Stimulated activated CD4-positive, alpha-beta T cell treated with anti-CD3 and anti-CD28 coated beads, Interleukin-15, amount 100 ng/mL, for 24 hours (primary cell): ENCODE measurements at places on chromosomes 13 and 19.
A peak's percentile ranks its signal among the peaks of the same experiment; 100 is the strongest.

DNA sequence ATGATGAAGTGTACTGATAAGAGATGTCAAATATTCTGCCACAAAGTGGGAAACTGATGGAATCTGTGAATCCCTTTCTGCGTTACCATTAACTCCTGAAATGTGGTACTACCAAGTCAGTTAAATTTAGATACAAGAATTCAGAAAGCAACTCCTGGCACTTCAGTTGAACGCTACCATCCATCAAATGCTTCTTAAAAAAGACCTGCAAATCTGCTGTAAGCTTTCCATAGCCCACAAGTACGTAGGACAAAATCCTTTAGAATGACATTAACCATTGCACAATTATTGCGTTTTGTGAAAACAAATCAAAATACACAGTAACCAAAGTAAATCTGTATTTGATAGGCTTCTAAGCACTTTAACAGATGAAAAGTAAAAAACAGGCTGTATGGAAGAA, 5.4 kb downstream of the SMAD9 start:
- DNase-seq, result no peak

DNA sequence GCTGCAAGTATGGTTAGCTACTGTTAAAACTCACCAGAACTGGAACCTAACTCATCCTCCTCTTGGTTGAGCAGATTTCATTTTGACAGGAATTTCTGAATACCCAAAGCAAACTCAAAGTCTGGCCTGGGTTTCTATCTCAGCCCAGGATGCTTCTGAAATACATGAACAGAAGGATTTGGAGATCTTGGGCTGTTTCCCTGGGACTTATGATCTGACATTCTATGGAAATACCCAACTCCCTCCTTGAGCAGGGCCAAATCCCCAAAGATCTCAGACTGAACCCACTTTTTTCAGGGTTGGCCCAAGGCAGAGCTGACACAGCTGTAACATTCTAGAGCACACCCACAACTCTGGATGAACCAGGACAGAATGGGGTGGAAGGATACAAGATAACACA, 1.1 kb upstream of the ITM2B start:
- DNase-seq, result no peak

DNA sequence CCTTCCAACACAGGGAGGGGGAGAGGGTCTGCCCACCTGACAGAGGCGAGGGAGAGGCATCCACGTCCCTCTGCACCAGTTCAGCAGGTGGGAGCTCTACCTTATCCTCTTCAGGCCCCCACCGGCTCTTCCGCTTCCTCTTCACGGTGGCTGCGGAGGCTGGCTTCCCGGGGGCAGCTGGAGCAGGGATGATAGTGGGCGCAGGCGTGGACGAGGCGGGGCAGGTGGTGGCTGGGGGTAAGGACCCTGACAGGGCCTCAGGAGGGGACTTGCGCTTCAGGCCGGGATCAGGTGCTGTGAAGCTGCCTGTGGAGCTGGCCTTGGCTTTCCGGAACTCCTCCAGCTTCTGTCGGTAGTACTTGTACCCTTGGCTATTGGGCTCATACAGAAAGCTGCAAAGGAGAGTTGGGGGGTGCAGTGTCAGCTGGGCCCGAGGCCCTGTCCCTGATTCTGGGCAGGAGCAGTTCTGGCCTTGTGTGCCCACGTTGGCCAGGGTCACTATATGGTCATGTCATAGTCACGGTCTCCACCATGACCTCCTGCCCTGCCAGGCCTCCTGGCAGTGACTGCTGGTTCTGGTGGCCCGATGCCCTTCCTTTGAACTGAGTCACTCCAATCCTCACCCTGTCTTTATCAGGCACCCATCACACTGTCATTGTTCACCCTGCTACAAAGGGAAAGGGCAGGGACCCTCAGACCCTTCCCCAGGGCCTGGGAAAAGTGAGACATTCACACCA, 23.2 kb downstream of the SUGP1 start:
- no peak for DNase-seq

DNA sequence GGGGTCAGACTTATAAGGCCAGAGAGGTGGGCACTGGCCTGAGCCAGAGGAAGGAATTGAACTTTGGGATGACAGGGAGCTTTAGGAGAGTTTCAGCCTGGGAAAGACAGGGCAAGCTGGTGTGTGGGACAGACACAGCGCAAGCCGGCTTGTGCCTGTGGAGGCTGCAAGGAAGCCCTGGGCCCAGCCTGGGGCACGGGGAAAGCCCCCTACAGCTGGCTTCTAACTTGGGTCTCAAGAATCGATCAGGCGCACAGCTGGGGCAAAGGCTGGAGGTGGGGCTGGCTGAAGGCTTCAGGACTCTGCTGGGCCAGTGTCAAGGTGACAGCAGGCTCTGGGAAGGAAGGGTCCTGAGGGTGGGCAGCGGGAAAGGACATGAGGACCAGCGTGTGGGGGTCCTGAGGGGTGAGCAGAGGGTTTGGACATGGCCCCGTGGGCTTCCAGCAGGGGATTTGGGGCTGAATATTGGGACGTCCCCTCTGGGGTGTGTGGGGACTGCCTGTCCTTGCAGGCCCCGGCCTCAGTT, 3.0 kb downstream of the PTOV1 start:
- DNase-seq, result no peak

DNA sequence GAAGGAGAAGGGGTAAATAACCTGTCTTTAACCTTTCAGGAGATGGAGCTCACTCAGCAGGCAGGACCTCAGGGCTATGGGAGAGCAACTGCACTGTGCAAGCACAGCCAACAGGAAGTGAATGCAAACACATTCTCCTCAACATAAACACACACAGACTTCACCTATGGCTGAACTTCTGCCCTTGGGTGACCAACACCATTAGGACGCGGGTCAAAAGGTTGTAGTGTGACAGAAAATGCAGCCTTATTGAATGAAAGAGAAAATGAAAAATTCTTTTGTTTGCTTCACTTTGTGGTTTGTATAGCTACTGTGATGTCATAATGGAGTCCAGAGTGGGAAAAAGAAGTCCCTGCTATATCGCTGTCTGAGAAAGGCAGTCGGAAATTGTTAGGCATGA, 323.0 kb downstream of the NDFIP2 start:
- no peak for DNase-seq

DNA sequence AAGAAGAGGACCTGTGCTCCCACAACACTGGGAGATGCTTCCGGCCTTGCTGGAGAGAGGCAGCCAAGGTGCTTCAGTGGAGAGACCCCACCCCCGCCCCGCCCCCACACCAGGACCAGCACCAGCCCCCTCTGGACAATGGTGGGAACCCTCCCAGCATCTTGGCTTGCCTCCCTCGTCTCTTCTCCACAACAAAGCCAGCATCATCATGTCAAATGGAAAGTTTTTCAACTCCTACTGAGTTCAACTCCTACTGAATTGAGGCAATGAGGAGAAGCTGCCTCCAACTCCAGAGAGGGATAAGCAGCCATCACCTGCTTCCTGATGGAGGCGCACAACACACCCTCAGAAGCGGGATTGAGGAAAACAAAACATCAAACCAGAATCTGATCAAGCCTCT, 12.8 kb downstream of the DEDD2 start:
- no peak for DNase-seq

DNA sequence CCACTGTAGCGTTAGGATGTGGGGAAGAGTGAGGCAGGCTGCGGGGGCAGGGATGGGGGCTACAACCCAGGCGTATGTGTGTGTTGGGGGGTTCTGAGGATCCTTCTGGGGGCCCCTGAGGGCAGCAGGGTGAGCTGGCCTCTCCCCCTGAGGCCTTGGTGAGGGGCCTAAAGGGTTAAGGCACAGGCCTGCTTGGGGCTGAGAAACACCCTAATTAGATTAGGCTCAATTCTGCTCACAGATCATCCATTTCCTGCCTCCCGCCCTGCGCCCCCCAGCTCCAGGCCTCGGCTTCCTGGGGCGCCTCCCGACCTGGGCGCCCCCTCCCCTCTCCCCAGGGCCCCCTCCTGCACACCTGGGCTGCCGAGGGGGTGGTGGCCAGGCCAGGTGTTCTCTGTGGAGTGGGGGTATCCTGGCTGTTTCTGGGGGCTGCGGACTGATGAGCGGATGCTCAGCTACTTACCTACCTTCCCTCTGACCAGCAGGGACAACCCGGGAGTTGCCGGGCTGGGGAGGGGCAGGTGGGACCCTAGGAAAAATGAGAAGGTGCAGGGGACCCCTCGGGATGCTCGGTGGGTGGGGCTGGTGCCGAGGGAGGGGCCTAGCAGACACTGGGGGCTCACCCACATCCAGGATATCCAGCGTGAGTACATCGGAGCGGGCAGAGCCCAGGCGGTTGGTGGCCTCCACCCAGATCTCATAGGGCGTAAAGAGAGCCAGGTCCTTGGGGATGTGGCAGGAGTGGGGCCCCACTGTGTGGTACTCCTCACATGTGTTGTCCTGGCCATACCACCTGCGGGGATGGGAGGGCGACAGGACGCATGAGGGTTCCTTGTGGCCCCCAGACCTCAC, 8.6 kb downstream of the CRLF1 start:
- DNase-seq, result no peak

GRCh38 chr13:21076253-21076652, 14.9 kb upstream of the LATS2 start:
- peak; percentile 18 for DNase-seq

DNA sequence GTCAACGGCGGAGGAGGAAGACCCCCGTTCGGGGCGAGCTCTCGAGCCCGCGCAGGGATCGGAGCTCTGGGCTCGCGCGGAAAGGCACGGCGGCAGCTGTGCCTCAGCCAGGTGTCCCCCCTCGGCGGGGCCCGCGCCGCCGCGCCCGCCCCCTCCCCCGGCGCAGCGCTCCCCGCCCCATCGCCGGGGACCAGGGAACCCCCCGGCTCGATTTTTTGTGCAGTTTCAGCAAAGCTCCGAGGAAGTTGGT, 110.0 kb downstream of the KCNRG start:
- no peak for DNase-seq

GRCh38 chr19:4477034-4477801, 5.1 kb downstream of the HDGFL2 start:
- DNase-seq, result no peak

GRCh38 chr19:35135389-35135909, 590 bp upstream of the LGI4 start:
- DNase-seq, result peak; percentile 78

DNA sequence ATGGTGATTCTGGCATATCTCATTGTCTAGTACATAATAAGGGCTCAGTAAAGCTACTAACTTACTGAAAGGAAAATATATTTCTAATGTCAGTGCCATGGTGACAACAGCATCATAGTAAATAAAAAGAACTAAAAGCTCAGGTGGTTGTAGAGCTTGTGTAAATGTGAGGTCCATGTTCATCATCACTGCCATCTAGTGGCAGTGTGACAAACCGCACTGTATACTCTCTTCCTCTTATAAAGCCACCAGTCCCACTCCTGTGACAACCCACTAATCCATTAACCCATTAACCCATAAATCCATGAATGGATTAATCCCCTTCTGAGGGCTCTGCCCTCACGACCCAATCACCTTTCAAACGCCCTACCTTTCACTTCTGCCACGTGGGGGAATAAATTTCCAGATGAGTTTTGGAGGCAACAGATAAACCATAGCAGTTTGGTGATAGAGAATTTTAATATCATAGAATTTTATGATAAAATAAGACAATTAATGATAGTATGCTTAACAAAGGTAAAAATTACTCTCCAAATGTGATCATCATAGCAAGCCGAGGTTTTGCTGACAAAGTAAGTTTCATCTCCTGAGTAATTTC, 160.4 kb upstream of the SGCG start:
- peak; percentile 41 for DNase-seq

DNA sequence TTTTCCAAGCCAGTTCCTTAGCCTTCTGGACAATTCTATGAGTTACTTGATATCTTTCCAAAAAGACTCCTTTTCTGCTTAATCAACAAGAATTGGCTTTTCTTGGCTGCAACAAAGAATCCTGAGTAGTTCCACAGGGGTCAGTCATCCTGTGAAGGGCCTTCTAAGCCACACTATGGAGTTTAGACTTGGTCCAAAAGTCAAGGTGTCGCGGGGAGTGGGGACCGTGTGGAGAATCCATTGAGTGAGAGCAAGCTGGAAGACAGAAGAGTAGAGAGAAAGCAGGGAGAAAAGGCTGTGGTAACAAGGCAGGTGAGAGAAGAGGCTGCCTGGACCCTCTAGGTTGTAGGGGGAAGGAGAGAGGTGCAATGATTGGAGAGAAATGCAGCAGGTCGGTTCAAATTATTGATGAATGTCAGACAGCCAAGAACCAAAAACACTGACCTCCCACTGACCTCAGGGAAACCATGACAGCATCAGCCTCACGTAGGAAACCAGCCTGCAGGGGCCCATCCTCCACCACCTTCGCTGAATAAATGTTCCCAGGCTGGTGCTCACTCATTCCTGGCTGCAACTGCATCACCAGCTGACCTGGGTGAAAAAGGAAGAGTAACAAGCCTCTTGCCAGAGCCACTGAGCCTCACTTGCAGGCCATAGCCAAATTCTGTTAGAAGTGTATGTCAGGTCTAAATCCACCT, 7.1 kb upstream of the IFT88 start:
- no peak for DNase-seq

DNA sequence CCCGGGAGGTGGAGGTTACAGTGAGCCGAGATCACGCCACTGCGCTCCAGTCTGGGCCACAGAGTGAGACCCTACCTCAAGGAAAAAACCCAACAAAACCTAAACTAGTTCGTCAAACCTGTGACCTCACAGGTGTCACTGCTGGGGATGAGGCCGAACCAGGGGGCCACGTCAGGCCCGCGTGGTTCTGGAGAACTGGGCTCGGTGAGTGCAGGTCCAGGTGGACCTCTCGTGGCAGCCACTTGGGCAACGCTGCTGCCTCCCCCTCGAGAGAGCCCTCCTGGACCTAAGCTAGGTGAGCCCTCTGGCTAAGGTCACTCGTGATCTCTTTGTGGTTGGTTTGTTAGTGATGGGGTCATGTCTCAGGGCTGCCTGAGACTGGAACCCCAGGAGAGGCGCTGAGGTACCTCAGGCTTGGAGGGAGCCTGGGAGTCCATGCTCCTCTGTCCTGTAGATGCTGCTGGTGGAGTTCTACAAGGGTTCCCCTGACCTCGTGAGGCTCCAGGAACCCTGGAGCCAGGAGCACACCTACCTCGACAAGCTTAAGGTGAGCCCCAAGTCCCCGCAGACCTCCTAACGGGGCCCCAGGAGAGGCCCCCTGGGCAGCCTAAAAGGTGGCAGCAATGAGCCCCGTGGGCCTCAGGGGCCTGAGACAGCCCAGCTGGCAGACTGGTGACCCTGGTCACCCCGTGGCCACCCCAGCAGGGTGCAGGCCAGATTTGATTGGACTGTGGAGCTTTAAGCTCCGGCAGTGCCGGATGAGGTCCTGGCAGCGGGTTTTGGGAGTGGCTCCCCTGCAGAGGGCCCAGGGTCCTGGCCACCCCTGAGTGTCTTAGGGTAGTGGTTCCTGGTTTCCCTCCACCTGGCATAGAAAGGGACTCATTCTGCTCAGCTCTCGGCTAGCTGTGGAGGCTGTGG, 15.6 kb downstream of the MPND start:
- no peak for DNase-seq
